ENCODE measurements at places on chromosomes 1 and 21.

GRCh38 chr1:17979815-17980214 is 127.8 kb upstream of the IGSF21 start:
- no peak for DNase-seq

GRCh38 chr1:184143449-184143848 is 91.9 kb downstream of the TSEN15 start:
- DNase-seq, result no peak

GRCh38 chr1:11592752-11593151 is 61.5 kb downstream of the FBXO2 start:
- DNase-seq, result no peak

DNA sequence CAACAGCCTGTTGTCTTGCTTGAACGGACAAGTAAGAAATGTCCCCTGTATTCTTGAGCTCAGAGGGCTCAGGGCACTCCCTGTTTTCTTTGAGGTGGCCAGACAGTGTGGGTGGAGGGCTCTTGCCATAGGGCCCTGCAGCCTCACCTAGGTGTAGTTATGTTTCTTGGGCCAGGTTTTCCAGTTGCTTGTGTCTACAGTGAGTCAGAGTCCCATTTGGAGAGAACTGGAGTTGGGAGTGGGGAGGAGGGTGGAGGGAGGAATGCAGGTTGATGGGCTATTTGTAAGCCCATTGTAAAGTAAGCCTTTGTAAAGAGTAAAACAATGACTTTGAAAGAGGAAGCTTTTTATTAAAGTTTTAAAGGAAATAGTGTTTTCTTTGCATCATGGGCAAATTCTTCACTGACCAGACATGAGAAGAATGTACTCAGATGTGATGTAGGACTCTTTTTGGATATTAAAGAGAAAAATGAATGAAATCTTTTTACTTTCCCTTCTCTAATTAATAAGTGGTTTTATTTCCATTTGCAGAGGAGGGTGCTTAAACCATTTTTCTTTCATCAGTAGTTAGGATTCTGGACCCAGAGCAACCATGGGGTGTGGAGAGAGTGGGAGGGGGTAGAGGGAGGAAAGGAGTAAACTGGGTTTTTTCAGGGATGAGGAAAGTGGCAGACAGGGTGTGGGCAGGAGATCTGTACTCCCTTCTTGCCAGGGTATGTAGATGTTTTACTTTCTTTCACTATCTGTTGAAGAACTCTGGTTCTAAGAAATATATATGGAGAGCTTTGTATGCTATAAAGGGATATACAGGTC is 45.1 kb upstream of the MACF1 start:
- peak; percentile 47 for DNase-seq

DNA sequence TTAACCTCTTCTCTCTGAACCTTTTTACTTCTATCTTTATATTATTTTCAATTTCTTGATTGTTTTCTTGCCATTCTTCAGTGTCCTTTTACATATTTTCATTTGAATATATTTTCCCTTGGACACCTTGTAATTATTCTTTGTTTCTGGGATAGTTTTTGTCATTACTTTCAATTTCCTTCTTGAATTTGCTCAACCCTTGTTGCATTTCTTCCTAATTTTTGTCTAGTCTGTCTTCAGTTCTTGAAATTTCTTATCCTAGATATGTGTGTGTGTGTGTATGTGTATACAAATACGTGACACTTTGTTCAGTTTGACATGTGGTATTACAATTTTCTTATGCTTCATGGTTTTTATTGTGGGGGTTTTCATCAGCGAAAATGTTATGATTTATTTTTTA is 1.9 kb upstream of the GALNT2 start:
- DNase-seq, result no peak

GRCh38 chr1:201026234-201026633 is 2.7 kb upstream of the KIF21B start:
- no peak for DNase-seq

GRCh38 chr1:182170891-182171461 is 109.5 kb upstream of the ZNF648 start:
- DNase-seq, result no peak

GRCh38 chr1:35561972-35562680 is 4.5 kb downstream of the NCDN start:
- DNase-seq, result no peak

- DNase-seq, result no peak
Measured at GRCh38 chr1:117181630-117182041, 29.1 kb downstream of the VTCN1 start.

GRCh38 chr1:17168091-17168876 is 36.6 kb upstream of the PADI1 start:
- no peak for DNase-seq

DNA sequence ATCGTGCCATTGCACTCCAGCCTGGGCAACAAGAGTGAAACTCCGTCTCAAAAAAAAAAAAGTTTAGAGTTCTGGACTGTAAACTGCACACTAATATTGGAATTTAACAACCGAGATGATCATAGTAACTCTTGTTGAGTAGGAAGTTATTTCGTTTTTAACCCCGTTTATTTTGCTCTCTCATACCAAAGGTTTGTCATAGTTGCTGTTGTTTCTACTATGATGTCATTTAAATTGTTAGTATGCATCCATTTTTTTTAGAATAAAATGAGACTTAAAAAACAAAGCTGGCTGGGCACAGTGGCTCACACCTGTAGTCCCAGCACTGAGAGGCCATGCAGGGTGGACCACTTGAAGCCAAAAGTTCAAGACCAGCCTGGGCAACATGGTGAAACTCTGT is 49.3 kb downstream of the DOP1B start:
- no peak for DNase-seq

- DNase-seq, result no peak
Measured at GRCh38 chr21:29939104-29939923, 482 bp downstream of the GRIK1 start.

DNA sequence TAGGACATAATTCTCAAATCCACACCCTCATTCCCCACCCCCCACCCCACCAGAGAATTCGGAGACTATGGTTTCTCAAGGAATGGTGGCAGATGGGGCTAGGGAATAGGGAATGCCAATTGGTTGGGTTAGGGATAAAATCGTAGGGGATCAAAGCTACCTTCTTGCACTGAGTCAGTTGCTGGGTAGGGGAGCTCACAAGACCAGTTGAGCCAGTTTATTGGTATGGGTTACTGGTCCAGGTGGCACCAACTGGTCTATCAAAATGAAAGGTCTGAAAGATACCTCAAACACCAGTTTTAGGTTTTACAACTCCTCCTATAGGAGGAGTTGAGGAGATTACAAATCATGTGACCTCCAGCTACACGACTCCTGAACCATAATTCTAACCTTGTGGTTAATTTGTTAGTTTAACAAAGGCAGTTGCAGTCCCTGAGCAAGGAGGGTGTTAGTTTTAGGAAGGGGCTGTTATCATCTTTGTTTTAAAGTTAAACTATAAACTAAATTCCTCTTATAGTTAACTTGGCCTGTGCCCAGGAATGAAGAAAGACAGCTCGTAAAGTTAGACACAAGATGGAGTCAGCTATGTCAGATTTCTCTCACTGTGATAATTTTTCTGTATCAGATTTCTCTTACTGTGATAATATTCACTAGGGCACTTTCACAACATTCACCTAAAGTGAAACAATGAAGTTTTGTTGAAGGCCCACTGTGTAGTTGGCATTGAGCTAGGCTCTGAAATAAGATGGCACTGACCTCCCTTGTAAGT is 2.5 kb downstream of the SHISAL2A start:
- no peak for DNase-seq

GRCh38 chr1:14181191-14181795 is 417.2 kb upstream of the KAZN start:
- no peak for DNase-seq

- no peak for DNase-seq
Measured at GRCh38 chr1:31814631-31815306, 1.1 kb downstream of the SPOCD1 start.

GRCh38 chr21:38773099-38774061 is 32.3 kb upstream of the ETS2 start:
- no peak for DNase-seq

DNA sequence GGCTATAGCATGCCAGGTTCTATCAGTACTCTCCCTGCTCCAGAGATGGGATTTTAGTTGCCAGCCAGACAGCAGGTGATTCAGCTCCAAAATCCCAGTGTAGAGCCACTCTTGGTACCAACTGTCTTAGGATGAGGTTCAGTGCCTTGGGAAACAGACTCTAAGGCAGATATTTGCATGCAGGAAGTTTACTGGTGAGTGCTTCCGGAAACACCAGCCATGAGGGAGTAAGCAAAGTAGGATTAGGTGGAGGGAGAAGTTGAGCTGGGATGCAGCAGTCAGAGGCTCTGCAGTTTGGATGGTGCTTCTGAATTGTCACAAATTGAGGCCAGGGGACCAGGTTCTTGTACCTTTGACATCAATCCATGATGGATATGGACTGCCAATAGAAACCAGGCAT is 207.5 kb upstream of the JUN start:
- no peak for DNase-seq

GRCh38 chr1:226337276-226337875 is 28.4 kb upstream of the LIN9 start:
- no peak for DNase-seq

DNA sequence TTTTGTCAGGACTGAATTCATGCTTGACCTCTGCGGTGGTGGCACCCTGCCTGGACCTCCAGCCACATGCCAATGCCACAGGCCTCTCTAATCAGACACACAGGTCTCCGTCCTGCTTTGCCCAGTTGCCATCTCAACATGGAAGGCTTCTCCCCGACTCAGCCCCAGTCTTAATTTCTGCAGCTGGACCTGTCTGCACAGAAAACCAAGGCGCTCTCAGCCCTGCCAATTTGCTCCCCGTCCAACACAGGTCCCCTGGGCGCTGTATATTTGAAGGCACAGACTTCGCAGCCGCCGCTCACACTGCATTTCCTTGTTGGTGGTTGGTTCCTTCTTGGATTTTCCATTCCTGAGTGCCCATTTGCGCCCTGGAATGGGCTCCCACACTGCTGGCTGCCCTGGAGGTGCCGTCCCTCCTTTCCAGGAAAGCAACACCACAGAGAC is 28.0 kb upstream of the PLEKHG5 start:
- DNase-seq, result no peak

GRCh38 chr1:229514578-229515275 is 6.6 kb upstream of the NUP133 start:
- DNase-seq, result peak; percentile 66

- DNase-seq, result no peak
Measured at GRCh38 chr1:210296682-210297081, 32.0 kb upstream of the HHAT start.

DNA sequence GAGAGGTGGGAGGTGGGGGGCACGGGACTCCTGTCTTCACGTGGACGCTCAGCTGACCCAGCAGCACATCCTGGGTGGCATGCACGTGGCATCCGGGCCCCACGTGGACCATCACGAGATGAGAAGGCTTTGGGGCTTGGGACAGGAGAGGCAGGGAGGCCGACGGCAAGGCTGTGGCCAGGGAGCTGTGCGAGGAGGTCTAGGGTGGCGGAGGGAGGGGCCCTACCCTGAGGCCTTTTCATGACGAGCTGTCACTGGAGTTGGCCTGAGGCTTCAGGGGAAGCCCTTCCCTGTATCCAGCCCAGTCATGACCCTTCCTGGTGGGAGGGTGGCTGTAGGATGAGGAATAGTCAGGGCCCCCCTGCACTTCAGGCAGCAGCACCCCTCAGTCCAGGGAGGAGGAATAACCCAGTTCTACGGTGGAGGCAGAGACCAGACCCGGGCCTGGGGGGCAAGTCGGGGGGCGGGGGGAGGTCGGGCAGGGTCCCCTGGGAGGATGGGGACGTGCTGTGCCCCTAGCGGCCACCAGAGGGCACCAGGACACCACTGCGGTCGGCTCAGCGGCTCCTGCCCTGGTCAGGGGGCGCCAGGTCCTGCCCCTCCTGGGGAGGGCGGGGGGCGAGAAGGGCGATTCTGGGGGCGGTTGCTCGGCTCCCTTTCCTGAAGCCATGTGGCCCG is 2.0 kb upstream of the PERM1 start:
- DNase-seq, result no peak

DNA sequence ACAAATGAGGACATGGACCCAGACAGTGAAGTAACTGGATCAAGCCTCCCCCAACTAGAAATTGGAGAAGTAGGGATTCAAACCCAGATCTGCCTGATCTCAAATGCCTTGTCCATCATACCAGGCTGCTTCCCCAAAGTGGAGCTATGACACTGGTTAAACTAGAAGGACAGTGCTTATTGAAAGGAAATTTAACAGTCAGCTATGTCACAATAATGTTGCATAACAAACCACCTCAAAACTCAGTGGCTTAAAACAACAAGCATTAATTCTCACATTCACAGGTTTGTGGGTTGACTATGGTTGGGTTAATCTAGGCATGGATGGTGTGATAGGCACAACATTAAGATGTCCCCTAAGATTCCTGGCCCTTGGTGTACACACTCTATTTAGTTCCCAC is 107.1 kb downstream of the TAS1R2 start:
- no peak for DNase-seq

- DNase-seq, result no peak
Measured at GRCh38 chr1:18077657-18078215, 29.9 kb upstream of the IGSF21 start.

DNA sequence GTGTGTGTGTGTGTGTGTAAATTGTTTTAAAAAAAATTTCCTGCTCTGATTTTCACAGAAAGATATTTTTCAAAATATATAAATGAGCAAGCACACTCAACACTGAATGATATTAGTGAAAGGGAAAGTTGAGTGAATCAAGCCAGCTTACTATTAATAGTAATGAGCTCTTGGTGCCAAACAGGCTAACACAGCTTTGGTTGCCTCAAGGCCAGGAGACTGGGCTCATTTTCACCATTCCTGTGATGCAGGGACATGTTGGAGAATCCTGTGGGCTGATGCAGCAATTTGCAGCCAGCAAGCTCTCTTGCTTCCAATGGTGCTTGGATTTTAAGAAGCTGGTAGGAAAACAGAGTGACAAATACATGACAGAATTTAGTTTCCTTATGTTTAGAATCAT is 30.2 kb downstream of the PLA2G4A start:
- no peak for DNase-seq

- DNase-seq, result no peak
Measured at GRCh38 chr1:145947551-145947950, 10.3 kb downstream of the LIX1L start.

DNA sequence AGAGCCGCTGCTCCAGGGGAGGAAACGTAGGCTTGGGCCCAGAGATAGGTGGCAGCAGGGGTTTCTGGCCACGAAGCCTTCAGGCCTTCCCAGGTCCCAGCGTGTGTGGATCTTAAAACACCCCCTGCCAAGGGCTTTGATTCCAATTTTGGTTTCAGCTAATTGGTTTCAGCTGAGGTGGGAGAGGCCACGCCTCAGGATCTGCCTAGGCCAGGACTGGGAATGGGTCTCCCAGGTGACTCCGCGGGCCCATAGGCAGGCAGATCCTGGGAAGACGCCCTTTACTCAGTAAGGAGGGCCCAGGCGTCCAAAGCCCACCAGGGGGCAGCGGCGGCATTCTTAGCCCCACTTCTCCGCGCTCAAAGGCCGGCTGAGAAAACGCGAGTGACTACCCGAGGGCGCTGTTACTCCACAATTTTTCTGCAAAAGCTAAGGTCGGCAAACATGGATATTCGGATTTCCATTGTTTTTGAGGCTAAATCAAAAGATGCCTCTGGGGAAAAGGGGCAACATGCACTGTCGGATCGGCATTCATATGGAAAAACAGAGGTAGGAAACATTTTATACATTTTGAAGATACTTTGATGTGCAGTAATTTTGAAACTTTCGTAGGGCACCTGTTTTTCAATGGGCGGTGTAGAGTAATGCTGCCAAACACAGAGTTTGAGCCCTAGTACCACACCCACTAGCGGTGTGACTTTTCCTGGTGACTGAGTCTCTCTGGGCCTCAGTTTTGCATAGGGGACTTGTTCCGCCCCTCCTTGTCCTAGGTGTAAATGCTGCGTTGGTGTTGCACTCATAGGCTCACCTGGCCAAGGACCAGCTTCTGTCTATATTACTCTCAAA is 31.8 kb upstream of the BCL10 start:
- peak; percentile 87 for DNase-seq

GRCh38 chr1:60802884-60803283 is 279.5 kb upstream of the NFIA start:
- DNase-seq, result no peak

All from prostate gland (tissue), 2 donors.